ENCODE measurements at places on chromosomes 2 and 18.

- DNase-seq = no peak
Measured at GRCh38 chr2:191923652-191923997, 76.7 kb upstream of the CAVIN2 start.

GRCh38 chr2:161414042-161415033, 1.8 kb upstream of the TBR1 start:
- no peak for DNase-seq

DNA sequence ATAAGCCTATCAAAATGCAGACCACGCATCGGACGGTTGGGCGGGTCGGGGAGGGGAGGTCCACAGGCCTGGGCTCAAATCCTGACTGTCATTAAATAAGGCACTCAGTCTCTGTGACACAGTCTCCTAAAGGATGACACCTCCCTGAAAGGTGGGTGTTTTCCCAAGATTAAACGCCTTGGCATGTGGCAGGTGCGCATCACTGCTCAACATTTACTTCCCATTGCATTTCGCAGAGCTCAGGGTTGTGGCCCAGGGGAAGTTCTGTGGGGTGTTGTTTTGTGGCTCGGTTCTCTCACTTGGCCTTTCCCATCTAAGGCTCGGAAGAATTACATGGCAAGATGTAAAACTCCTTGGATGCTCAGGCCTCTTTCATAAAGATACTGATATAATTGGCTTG, 107.4 kb downstream of the NCK2 start:
- no peak for DNase-seq

DNA sequence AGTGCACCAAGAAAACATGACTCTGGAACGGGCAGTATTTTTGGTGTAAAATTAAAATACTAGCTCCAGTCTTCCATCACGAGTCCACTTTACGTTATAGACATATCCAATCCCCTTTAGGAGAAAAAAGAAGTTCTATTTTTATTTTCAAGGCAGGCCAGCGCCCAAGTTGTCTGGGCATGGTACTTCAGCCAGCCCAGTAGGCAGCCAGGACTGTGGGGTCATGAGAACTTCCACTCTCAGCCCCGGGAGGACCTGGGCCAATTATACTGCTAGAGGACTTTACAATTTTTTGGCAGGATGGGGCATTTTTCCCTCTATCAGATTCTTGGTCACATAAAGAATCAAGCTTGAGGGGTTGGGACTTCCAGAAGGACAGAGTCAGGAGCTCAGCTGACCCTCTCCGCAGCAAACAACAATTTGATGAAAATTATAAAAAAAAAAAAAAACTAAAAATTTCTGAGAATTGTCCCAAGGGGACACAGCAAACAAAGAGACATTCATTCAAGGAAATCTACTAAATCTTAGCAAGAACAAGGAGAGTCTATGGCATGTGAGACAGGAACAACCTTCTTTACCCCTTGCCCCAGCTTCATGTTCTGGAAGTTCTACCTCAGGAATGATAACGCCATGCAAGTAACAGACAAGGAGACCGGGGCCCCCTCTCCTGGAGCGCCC, 37.3 kb upstream of the B3GNT2 start:
- DNase-seq = no peak

- DNase-seq = no peak
Measured at GRCh38 chr2:11367170-11367730, 22.8 kb upstream of the ROCK2 start.

DNA sequence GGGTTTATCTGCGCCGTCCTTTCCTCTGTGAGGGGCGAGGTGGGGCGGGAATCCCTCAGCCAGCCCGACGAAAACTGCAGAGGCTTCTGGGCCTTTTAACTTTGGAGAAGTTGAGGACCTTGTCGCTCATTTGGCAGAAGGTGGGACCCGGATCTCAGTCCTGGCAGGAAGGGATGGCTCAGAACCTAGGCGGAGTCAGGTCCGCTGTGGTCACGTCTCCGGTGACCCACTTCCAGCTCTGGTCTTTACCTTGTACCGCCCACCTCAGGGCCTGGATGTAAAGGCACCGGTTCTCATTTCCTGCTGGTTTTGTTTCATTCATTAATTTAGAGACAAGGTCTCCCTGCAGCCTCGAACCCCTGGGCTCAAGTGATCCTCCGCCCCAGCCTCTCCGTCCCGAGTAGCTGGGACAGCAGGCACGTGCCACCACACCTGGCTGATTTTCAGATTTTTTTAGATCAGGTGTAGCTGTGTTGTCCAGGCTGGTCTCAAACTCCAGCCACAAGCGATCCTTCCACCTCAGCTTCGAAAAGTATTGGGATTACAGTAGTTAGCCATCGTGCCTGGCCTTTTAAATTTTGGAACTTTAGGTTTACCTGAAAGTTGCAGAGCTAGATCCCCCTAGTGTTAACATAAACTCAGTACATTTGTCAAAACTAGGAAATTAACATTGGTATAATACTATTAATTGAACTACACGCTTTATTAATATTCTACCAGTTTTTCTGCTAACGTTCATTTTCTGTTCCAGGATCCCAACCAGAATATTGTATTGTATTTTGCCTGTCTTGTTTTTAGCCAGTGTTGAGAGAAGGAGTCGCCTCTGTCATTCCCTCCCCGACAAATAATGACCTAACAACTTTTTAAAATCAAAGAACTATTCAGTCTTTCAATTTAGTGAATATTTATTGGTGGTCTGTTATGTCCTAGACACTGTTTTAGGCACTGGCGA, 852 bp downstream of the POLI start:
- no peak for DNase-seq

DNA sequence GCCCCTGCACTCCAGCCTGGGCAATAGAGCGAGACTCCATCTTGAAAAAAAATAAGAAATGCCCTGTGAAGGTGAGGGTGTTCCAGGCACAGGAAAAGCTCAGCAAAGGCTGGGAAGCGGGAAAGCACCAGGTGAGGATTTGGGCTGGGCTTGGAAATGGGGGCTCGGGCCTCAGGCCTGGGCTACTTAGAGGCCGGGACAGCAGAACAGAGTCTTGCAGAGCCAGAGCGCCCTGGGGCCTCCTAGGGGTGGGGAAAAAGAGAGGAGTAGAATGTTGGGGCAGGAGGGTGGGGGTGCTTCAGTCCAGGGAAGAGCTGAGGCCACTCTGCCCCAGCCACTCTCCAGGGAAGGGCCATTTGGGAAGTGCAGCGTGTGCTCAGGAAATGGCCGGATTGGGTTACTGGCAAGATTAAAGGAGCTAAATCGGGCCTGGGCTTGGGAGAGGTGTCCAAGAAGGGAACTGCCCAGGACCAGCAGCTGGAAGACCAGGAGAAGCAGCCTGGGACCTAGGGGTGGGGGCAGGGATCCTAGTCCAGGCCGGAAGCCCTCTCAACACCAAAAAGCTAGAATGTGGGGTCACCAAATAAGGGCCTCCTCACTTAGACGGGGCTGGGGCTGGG, 13.8 kb upstream of the DES start:
- no peak for DNase-seq

DNA sequence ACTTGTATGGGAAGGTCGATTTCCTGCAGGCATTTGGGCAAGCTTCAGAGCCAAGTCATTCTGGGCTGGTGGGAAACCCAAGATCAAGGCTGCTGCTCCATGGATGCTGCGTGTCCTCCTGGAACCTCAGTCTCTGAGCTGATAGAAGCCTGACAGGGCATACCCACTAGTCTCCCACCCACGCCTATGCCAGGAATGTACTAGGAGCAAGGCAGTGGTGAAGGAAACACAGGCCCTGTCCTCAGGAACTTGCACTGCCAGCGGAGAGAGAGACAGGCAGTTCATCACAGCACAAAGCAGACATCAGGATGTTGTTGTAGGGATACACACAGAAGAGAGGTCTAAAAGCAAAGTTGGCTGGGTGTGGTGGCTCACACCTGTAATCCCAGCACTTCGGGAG, 84.2 kb downstream of the PLB1 start:
- DNase-seq = no peak

GRCh38 chr2:9110893-9111569, 95.6 kb upstream of the ASAP2 start:
- no peak for DNase-seq

DNA sequence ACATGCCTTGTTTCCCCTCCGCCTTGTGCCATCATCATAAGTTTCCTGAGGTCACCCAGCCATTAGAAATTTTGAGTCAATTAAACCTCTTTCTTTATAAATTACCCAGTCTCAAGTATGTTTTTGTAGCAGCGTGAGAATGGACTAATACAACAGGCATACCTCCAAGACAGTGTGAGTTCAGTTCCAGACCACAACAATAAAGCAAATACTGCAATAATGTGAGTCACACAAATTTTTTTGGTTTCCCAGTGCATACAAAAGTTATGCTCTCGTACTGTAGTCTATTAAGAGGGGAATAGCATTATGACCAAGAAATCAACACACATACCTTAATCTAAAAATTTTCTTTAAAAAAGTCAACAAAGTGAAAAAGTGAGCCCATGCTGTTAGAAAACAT, 217.2 kb downstream of the NR4A2 start:
- DNase-seq = no peak

- no peak for DNase-seq
Measured at GRCh38 chr2:152473151-152473857, 138.3 kb downstream of the FMNL2 start.

- no peak for DNase-seq
Measured at GRCh38 chr18:28168725-28169124, 8.2 kb downstream of the CDH2 start.

- DNase-seq = no peak
Measured at GRCh38 chr2:160278879-160279177, 78.8 kb upstream of the ITGB6 start.

GRCh38 chr2:233426619-233427342, 72.5 kb downstream of the DGKD start:
- DNase-seq = no peak

- no peak for DNase-seq
Measured at GRCh38 chr2:190110699-190111098, 48.2 kb upstream of the MSTN start.

DNA sequence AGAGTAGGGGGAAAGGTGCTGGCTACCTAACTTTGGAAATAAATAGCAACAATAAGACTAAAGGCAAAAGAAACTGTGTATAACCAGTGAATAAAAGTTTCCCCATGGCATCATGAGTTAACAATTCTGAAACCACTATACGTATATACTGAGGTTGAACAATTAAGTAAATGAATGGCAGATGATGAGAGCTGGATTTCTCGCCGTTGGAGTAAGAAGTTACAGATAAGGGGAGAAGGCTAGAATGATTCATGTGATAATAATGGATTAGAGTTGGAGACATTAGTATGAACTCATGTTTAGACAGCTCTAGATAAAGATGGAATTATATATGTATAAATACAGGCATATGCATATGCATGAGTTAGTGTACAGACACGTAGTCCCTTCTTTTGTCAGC, 152.7 kb downstream of the UBR3 start:
- no peak for DNase-seq

DNA sequence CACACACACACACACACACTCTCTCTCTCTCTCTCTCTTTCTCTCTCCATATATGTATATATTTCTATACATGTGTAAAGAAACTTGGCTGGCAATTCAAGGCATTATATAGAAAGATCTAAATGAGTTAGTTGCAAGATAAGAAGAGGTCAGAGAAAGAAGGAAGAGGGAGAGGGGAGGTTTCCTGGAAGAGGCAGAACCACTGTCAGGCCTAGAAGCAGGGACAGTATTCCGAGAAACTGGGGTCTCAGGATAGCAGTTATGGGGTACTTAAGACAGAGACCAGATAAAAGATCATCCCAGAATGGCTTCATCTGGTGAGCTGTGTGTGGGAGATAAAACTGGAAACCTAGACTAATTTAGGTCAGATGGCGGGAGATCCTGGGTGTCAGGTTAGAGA, 180.8 kb downstream of the CAMKMT start:
- DNase-seq = no peak

GRCh38 chr2:1742681-1743395, 1.5 kb downstream of the PXDN start:
- no peak for DNase-seq

DNA sequence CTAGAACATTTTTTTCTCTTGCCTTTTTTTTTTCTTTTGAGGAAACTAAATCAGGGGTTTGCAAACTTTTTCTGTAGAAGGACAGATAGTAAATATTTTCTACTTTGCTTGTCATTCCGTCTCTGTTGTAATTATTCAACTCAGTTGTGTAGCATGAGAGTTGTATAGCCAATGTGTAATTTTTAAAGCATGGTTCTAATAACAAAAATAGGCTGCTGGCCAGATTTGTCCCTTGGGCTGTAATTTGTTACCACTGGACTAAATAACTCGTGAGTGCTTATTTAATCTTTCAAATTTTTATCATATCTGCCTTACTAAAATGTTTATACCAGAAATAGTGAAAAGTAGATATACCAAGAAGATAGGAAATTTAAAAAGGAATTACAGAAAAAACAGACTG, 43.0 kb downstream of the CCDC148 start:
- no peak for DNase-seq

GRCh38 chr2:31980674-31981356, 30.0 kb downstream of the MEMO1 start:
- DNase-seq = no peak

DNA sequence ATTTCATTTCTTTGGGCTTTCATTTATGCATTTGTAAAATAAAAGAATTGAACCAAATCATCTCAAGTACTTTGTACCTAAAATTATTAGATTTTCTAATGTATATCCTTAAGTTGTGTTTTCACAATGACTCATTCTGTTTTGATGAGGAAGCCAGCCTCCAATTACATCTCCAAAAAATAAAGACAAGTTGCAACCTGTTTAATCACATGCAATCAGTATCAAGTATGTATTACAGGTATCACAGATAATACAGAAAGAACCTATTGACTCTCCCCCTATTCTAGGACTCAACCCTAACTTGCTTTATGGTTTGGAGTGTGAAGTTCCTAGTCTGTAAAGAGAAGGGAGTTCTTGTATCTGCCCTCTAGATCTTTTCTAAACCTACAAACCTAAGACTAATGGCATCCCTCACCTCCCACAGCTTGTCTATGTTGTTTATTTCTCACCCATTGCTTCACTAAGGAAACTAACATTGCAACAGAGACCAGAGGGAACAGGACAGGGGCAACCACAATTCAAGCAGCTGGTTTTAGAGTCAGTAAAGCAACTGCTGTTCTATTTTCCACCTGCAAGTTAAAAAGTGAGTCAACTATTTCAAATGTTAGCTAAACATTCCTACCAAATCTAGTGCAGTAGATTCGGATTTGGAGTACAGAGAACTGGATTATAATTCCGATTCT, 141.1 kb upstream of the ETAA1 start:
- DNase-seq = no peak
